ENCODE measurements at places on chromosomes 16 and 17.

DNA sequence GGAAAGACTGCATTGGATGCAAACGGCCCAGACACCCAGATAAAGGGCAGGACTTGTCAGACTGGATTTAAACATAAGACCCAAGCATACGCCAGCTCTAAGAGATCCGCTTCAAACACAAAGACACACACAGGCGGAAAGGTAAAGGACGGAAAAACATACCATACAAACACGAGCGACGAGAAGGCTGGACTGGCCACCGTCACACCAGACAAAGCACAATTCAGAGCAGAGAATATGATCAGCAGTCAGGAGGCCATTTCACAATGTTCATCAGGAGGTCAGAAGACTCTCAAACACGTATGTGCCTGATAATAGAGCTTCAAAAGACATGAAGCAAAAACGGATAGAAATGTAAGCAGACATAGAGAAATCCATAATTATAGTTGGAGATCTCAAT, 84.9 kb upstream of the GNG13 start:
- no peak for DNase-seq

DNA sequence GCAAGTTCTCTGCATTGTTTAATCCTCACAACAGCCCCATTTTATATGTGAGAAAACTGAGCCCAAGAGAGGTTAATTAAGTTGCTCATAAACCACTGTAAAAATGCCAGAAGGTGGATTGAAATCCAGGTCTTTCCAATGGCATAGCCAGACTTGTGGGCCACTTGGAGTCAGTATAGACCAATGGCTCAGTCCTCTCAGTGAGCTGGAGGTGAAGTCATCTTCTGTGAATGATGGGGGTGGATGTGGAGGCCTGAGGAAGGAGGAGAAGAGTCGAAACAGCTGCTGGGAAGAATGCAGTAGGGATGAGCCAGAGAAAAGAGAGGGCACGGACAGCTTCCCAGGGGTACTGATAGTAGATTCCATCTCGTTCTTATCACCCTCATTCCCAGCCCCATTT, 213.4 kb downstream of the SOX9 start:
- DNase-seq = no peak

GRCh38 chr17:48636177-48637018, 10.2 kb upstream of the HOXB9 start:
- DNase-seq = peak; percentile 54

- no peak for DNase-seq
Measured at GRCh38 chr17:80504686-80505413, 28.4 kb upstream of the NPTX1 start.

DNA sequence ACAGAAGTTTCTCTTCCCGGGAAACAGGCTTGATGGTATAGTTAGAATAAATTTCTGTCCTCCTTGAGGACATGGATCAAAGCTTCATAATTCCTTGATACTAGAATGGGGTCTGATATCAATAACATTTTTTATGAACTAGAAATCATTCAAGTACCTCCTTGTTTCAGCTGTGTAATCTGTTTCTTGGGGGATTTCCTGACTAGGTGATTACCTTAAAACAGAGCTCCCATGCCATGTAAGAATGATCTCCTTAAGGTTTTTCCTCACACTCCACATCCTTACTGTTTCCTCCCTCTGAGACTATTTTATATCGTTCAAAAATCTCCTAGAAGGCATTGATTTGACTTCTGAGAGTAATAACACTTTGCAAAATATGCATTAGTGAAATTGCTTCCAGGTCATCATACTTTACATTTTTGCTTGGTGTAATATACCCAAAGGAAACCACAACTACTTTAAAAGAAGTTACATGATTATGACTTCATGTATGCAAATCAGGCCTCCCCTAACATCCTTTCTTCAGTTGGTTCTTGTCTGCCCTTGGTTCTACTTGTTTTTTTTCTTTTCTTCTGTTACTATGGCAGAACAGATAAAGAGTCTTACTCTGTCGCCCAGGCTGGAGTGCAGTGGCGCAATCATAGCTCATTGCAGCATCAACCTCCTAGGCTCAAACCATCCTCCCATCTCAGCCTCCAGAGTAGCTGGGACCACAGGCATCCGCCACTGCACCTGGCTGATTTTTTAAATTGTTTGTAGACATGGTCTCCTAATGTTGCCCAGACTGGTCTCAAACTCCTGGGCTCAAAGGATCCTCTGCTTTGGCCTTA, 388.8 kb downstream of the ZFHX3 start:
- DNase-seq = no peak

- DNase-seq = peak; percentile 22
Measured at GRCh38 chr16:14249291-14250032, 178.3 kb downstream of the MRTFB start.

- no peak for DNase-seq
Measured at GRCh38 chr17:60284709-60285108, 107.2 kb downstream of the USP32 start.

- DNase-seq = no peak
Measured at GRCh38 chr17:27946513-27946912, 53.3 kb upstream of the LYRM9 start.

DNA sequence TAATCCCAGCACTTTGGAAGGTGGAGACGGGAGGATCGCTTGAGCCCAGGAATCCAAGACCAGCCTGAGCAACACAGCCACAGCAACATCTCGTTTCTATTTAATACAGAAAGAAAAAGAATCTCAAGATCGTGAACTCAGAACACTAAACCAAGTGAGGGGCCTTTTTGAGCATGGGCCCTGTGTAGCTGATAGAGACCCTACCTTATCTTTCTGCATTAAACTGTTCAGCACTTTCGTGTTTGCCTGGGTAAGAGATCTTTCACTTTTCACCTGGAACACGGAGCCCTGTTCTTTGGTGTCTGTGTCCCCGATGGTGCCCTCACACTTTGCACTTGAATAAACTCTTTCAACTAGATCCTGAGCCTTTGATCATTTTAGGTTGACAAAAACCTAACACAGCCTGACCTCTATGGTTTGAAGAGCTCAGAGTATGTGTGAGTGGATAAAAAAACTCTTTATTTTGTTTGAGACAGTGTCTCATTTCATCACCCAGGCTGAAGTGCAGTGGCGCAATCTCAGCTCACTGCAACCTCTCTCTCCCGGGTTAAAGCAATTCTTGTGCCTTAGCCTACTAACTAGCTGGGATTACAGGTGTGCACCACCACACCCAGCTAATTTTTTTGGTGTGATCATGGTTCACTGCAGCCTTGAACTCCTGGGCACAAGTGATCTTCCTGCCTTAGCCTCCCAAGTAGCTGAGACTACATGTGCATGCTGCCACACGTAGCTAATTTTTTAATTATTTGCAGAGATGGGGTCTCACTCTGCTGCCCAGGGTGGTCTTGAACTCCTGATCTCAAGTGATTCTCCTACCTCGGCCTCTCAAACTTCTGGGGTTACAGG, 83.8 kb upstream of the GRIN2A start:
- no peak for DNase-seq

GRCh38 chr16:75445298-75445697, 12.0 kb upstream of the CFDP1 start:
- no peak for DNase-seq

DNA sequence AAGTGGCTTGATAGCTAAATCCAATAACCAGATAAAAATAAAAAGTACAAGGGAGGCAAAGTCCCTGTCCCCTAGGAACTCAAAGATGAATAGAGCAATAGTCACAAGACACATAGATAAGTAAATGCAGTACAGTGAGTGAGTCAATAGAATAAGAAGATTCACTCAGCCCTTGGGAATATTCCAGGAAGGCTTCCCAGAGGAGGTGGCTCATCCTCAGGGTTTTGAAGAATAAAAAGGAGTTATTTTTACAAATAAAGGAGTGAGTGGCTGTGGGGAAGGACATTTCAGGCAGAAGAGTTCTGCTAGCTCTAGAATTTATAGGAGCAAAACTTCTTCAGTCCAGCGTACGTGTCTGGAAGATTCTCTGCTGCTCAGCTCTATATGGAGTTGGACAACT, 177.4 kb upstream of the SDK2 start:
- DNase-seq = no peak

DNA sequence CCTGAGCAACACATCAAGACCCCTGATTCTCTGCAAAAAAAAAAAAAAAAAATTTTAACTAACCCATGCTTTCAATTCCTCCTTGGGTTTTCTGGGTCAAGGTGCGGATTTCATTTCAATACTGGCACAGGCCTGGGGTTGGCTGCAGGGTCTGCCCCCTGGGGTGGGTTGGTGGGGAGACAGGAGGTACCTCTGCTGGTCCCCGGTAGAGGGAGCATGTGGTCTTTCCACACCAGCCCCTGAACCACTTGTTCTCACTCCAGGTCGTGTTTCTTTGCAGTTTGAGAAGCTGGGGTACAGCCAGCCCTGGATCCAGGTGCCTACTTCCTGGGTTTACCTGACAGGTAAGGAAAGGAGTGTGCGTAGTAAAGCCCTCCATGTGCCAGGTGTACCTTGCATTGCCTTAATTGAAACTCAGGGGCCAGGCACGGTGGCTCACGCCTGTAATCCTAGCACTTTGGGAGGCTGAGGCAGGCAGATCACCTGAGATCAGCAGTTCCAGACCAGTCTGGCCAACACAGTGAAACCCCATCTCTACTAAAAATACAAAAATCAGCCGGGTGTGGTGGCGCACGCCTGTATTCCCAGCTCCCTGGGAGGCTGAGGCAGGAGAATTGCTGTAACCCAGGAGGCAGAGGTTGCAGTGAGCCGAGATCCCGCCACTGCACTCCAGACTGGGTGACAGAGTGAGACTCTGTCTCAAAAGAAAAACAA, 21.8 kb downstream of the SDR42E2 start:
- no peak for DNase-seq

DNA sequence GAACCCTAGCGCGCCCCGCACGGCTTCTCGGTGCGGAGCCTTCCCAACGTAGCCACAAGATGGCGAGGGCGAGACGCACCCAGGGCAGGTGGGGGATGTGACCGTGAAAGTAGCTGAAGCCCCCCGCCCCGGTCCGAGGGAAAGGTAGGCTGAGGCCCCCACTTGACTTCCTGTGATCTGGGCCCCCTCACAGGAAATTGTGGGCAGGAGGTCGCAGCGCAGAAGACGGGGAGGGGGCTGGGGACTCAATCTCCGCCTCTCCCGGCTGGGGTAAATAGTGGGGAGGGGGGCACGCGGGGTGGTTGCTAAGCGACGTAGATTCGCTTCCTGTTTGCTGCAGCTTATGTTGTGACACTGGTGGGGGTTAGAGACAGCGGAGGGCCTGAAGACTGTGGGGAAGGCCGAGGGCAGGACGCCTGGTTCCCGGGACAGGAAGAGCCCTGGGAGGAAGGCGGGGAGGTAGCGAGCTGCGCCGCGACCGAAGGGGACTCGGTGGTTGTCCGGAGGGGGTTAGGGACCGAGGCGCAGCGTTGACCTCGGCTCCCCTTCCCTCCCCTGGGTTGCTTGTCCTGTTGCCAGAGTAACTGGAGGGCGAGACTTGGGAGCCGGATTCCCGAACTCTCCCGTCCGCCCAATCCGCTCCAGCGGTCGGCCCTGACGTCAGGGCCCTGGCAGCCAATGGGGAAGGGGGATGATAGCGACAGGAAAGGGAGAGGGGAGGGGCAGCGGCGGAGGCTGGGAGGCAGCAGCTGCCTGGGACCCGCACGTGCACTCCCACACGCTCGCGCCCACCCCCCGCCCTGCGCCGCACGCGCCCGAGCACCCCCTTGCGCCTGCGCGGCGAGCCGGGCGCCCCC, 1.2 kb downstream of the KDM6B start:
- DNase-seq = peak; percentile 67

DNA sequence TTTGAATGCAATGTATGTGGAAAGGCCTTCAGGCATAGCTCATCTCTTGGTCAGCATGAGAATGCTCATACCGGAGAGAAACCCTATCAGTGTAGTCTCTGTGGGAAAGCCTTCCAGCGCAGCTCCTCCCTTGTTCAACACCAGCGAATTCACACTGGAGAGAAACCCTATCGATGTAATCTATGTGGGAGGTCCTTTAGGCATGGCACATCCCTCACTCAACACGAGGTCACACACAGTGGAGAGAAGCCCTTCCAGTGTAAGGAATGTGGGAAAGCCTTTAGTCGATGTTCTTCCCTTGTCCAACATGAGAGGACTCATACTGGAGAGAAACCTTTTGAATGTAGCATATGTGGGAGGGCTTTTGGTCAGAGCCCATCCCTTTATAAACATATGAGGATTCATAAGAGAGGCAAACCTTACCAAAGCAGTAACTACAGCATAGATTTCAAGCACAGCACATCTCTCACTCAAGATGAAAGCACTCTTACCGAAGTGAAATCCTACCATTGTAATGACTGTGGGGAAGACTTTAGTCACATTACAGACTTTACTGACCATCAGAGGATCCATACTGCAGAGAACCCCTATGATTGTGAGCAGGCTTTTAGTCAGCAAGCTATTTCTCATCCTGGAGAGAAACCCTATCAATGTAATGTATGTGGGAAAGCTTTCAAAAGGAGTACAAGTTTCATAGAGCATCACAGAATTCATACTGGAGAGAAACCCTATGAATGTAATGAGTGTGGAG, 24.7 kb downstream of the ZFP90 start:
- DNase-seq = no peak

- DNase-seq = no peak
Measured at GRCh38 chr16:81437865-81438264, 6.7 kb upstream of the CMIP start.

GRCh38 chr17:1498233-1498632, 5.7 kb upstream of the MYO1C start:
- DNase-seq = no peak

- DNase-seq = no peak
Measured at GRCh38 chr16:67942200-67942509, 1.8 kb downstream of the LCAT start.

- DNase-seq = no peak
Measured at GRCh38 chr16:87233928-87234327, 83.3 kb downstream of the C16orf95 start.

DNA sequence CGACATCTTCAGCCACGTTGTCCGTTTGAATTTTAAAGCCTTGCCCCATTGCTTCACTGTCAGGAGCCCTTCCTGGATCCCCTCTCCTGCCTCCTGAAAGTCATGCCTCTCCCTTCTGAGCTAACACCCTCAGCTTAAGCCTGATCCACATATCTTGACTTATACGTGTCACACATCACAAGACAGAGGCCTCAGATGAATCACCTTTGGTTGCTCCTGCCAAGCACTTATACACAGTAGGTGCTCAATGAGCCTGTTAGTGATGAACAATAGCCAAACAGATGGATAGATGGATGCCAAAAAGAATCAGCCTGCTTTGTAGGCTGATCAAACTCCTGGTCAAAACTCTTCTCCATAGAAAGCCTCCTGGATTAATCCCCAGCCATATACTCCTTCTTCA, 31.8 kb downstream of the PITPNM3 start:
- no peak for DNase-seq

DNA sequence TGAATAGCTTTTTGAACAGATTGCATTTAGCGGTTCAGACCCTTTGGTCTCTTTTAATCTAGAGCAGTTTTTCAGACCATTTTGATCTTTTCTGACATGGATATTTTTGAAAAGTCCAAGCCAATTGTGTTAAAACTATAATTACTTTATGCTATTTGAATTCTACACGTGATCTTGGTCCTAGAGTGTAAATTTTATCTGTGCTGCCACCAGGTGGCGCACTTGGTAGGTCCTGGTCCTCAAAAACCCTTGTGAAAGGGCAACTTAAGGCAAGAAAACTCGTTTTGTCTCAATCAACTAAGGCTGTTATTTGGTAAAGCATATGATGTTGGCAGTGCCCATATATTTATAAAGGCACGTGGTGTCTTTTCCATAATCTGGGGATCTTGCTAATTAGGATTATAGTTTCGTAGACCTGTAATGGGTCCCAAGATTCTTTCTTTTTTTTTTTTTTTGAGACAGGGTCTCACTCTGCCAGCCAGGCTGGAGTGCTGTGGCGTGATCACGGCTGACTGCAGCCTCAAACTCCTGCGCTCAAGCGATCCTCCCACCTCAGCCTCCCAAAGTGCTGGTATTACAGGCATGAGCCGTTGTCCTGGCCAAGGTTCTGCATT, 43.9 kb upstream of the TEX2 start:
- DNase-seq = peak; percentile 40
